Effector CD4-positive, alpha-beta T cell (primary cell): ENCODE measurements at places on chromosomes 13 and 19.
A peak's percentile ranks its signal among the peaks of the same experiment; 100 is the strongest.

- DNase-seq: no peak
These were observed 5.7 kb downstream of the ERF start for GRCh38 chr19:42249149-42249750.

GRCh38 chr19:14528419-14529253 lies 758 bp upstream of the TECR start:
- no peak for DNase-seq

DNA sequence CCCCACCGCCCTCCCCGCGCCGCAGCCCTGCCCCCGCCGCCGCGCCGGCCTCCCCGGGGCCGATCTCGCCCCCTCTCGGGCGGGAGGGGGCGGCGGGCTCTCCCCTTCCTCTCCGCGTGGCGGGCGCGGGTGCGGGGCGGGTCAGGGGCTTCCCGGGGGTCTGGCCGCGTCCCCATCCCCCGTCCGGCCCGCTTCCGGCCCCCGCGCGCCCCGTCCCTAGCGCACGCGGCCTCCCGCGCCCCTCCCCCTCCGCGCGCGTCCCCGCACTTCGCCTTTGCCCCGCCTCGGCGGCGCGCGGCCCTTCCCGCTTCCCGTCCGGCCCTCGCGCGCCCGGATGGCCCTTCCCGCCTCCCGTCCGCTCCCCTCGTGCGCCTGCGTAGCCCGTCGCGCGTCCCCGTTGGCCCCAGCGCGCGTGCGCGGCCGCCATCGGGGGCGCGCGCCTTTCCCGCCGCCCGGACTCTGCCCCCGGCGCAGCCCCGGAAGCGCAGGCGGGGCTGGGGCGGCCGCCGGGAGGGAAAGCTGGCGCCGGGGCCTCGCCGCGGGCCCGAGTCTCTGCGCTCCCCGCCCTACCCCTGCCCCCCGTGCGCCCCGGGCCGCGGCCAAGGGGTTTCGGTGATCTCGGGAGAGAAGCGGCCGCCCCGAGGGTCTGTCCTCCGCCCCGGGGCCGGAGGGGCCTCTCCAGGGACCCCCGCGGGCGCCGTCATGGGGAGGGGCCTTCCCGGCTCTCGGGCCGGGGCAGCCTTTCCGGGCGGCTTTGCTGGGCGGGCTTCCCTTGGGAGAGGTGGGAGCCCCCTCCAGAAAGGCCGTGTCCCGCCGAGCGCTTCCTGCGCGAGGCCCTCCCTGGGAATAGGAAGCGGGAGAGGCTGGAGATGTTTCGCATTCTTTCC lies 519 bp downstream of the PTBP1 start:
- DNase-seq: peak; percentile 75

GRCh38 chr13:110343241-110343865 lies 36.3 kb downstream of the COL4A2 start:
- no peak for DNase-seq

DNA sequence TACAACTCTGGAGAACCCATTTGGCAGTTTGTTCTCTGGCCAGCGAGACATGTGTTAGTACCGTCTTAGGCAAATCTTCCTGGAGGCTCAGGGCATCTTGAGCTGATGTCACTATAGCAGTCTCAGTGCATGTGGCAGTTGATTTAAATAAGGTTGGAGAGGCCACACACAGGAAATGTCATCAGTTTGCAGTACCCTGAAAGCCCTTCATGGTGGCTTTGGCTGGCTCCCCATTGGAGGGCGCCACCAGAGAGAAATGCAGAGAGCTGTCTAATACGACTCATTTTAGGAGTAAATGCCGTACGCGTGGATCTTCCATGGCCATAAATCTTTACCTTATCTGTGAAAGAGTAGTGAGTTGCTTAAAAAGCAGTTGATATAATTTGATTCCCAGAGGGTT lies 163.1 kb downstream of the STK24 start:
- DNase-seq: no peak

DNA sequence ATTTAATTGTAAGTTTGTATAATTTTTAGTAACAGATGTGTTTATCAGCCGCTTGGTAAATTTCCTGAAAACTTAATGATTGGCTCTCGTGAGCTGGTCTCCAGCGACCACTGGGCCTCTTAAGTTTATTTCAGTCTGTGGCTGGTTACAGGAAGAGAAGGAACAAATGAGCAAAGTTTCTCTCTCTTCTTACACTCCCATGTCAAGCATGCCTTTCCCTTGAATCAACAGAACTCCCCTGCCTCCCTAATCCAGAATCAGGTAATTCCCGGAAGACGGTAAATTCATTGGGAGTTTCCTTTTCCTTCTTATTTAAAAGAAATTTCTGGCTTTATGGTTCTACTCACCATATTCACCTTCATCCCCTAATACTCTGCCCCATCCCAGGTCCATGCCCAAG lies 52.5 kb upstream of the POMP start:
- DNase-seq: no peak

DNA sequence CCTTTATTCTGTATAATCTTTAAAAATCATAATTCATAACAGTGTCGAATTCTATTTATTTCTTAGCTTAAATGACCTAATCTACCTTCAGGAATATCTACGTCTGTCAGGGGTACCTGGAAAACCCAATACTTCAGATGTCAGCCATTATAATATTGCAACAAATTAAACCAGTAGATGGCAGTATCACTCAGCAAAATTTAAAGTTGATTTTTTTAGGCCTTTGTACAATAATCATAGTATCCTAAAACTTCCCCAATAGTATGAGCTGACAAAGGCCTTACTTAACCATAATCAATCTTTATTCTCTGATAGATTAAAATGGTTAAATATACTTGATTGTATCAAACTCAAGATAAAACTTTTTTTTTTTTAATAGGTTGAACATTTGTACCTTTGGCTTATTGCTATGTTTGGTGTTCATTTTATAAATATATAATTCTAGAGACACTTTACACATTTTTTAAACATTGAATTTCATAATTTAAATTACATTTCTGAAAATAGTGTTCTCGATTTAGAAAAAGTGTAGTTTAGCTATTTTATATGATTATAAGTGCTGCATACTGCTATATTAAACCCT lies 830.2 kb upstream of the SPRY2 start:
- no peak for DNase-seq

GRCh38 chr19:18646535-18647370 lies 9.9 kb downstream of the KLHL26 start:
- no peak for DNase-seq

DNA sequence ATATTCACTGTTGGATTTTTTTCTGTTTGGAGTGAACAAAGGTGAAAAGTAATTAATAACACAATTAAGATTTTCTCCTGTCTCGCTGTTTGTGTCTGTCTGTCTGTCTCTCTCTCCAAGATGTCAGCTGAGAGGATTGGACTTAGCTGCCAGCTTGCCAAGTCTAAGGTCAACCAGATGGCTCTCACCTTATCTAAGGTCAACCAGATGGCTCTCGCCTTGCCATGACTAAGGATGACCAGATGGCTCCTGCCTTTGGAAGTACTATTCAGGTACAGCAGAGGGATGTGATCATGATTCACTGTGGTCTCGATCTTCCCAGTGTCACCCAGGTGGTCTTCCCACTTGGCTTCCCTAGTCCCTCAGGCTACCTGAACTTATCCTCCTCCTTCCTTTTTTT lies 1436.4 kb downstream of the UQCRFS1 start:
- no peak for DNase-seq

GRCh38 chr19:40559394-40559793 lies 17.3 kb upstream of the SHKBP1 start:
- DNase-seq: no peak

- DNase-seq: no peak
These were observed 81.5 kb upstream of the SHISA2 start for GRCh38 chr13:26133286-26133685.

DNA sequence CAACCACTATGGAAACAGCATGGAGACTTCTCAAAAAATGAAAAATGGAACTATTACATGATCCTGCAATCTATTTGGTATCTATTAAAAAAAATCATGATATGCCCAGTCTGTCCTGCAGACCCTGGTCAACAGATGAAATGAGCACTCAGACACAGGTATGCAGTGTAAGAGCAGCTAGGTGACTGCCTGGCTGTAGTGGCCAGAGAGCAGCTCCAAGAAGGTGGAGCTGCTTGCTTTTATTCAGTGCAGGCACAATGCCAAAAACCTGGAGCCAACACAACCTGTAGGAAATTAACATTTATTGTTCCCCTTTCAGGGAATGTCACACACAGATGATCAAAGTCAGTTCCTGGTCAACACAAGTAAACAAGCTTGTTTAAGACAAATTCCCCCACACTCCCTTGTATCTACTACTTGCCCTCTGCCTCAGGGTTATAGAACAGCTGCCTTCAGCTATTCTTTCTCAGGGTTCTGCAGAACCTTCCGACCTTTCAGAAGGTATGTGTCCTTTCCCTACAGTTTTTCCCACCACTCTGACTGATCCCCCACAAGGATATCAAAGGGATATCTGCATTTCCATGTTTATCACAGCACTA lies 933.7 kb upstream of the SLITRK5 start:
- DNase-seq: no peak

DNA sequence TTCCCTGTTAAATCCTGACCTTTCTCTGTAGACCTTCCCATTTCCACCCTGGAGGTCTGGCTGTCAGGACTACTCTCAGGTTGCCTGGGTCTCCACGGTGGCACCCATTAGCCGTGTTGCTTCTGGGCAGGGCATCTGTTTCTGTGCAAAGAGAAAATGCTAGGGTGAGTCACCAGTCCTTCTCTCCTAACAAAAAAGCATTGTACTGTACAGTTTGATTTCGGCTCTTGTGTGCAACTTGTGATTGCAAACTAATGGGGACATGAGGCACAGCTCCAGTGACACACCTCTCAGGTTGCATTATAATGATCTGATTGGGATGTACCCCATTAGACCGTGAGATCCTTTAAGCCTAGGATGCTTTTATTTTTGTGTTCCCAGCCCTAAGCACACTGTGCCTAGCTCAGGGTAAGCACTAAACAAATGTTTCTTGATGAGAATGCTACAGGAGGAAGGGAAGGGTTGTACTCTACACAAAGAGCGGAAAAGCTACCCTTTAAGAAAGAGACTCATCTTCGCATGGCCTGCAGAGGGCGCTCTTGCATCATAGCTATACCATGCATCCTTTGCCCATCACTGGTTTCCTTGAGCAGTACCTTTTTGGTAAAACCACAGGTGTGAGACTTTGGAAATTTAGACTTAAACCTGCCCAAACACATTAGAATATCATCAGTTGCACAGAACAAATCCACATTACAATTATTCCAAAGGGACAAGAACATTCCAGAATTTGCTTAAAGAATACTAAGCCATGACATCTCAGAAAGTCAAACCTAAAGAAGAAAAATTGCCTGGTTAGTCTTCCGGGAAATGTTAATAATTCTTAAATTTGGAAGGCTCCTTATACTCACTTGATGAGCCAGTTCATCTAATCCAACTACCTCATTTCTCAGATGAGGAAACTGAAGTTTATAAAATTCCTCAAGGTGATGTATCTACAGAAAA lies 20.3 kb upstream of the TRIM13 start:
- peak; percentile 73 for DNase-seq

DNA sequence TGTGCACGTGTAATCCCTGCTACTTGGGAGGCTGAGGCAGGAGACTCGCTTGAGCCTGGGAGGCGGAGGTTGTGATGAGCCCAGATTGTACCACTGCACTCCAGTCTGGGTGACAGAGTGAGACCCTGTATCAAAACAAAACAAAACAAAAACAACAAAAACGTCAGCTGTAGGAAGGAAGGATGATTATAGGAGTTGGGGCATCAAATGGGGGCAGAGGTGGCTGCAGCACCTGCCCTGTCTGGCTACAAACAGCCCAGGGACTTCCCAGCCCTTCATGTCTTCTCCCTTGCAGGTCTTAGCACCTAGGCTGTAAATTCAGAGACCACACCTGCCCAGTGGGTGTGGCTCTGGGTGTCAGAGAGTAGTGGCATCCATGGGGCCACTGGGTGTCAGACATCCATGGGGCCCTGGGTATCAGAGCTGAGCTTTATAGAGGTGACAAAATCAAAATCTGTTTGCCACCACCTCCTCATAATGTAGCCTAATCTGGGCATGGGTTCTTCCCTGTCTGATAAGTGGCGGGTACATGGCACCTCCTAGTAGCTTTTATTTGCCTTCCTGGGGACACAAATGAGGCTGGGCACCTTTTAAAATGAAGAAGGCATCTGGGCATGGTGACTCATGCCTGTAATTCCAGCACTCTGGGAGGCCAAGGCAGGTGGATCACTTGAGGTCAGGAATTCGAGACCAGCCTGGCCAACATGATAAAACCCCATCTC lies 4.7 kb upstream of the B3GNT3 start:
- no peak for DNase-seq

GRCh38 chr19:14114854-14115253 lies 2.7 kb downstream of the PRKACA start:
- DNase-seq: peak; percentile 41

DNA sequence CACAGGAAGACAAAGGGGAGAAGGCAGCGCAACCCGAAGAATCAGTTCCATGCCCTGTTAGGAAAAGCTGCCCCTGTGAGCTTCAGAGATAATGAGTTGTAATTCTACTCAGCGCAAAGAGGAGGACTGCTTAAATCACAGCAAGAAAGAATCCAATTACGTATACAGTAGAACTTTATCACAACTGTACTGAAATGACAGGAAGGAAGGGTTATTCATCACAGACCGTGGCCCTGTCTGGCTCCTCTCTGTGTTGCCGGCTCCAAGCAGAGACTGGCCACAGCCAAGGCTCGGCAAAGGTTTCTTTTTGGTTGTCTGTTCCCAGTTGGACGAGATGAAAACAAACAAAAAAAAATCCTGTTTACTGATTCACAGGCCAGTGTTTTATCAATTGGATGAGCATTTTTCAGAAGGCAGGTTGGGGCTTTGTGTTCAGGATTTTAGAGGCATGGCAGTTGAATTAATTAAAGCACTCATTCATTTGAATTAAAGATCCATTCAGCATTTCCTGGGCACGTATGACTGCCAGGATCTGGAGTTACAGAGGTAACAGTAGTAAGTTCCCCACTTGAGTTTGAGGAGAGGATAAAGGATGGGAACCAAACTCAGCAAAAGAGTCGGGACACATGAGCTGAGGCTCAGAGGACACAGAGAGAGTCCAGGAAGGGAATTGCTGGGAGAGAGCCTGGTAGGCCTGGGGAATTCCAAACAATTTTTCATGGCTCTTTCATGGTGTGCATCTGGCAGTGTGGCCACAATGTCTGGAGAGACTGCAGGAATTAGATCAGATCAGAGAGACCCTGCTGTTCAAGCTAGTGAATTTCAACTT lies 341.0 kb downstream of the DNAJC15 start:
- DNase-seq: no peak

DNA sequence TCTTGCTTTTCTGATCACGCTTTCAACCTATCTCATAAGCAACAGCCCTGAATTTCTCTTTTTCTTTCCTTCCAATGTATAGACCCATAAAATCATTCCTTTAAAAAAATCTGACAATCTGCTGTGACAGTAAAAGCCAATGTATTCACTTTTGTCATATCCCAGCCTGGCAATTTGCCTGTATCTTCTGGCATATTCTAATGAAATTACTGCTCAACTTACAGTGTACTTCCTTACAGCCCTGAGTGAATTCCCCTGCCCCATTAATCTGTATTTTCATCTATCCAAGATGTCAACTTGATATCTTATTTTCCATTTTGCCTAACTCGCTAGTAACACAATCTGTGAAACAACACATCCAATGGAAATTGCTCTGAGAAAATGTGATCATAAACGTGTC lies 18.0 kb upstream of the SERP2 start:
- no peak for DNase-seq

- no peak for DNase-seq
These were observed 183.1 kb downstream of the LHFPL6 start for GRCh38 chr13:39419876-39420275.
